ENCODE measurements at places on chromosomes 5 and 9.

DNA sequence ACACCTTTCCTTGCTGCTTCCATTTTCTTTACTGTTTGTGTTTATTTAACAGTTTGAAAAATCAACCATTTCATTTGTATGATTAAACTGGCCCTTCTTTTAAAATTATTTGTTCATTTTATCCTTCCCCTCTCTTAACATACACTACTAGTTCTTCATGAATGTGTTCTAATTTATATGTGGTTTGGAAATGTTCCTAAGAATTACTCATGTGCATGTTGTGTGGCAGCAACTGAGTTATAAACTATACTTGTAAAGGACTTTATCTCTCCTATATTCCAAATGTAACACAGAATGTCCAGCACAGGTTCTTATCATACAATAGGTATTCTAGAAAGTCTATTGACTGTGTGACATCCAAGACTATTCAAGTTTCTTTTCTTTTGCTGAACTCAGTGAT lies 358.2 kb upstream of the MEF2C start:
- no peak for DNase-seq

- DNase-seq, result no peak
Measured at GRCh38 chr9:133694686-133695085, 43.5 kb downstream of the SARDH start.

DNA sequence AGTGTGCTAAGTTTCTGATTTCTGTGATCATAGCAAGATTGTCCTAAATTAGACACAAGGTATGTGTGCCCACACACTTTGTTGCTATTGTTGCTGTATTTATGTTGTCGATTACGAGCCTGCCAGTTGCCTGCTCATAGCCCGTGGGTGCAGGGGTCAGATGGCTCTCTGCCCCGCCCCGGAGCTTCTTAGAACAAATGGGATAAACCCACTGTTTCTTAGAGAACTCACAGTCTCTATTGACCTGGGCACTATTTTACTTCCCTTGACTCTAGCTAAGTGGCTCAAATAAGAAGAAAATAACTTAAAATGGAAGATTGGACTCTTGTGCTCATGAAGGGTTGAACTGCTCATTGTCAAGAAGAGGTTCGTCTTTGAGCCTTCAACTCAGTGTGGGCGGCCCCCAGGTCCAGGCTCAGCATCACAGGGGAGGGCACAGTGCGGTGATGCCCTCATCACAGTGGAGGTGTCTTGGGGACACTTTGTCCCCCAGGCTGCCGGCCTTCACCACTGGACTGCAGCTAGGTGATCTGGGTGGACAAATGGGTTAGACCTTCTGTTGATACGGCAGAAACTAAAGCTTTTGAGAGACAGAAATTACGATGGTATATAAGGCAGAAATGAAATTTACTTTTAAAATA lies 155.5 kb downstream of the TENT4A start:
- DNase-seq, result no peak

DNA sequence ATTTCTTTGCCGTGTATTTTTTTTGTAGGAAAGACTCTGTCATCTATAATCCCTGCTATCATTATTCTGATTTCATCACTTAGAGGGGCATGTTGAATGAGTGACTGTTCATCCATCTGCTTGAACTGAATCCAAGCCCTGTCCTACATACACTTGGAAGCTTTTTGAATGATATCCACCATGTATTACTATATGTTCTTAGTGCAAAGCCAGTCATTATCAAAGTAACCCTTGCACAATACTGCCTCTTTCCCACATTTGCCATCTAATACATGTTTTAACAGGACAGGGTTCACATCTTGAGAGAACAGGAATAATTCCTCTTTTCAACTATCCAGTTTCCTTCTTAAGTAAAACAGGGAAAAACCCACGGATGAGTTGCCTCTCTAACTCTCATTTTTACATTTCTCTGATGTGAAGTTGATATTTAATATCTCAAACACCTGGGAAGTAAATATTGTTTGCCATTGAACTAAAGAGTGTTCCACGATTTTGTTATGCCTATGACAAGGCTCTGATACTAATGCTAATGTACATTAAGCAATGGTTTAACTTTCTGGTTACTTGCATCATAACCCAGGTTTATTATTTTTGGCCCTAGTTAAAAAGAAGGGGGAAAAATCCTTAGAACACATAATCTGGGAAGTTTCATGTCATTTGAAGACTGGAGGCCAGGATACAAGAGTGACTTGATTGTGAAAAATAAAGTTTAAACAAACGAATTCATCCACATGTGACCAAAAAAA lies 103.7 kb upstream of the TARS1 start:
- no peak for DNase-seq

DNA sequence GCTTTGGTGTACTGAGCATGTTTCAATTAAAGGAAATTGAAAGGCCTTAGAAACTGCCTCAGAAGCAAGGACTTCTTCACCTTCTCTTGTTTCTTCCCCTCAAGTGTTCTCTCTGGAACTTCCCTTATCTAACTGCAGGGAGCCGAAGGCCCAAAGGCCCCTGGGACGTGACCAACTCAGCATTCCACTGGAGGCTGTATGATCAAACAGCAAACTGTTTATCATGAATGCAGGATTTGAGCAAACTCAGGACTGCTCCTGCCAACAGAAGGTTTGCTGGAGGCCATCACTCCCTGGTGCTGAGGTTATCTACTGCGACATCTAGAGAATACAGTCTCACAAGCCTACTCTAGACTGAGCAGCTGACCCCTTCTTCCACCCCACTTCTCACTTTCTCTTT lies 4.8 kb upstream of the CDH10 start:
- no peak for DNase-seq

GRCh38 chr9:28925157-28925556 lies 1351.9 kb upstream of the C9orf72 start:
- DNase-seq, result no peak

DNA sequence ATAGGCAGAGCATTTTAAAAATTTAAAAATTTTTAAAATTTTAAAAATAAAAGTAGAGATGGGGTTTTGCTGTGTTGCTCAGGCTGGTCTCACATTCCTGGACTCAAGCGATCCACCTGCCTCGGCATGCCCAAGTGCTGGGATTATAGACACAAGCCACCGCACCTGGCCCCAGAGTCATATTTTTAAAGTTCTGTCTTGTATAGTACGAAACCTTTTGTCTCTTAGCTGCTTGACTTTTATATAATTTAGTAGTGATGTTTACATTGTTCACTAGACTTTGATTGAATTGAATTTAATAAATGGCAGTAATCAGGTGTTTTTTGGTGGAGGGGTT lies 31.0 kb downstream of the LRRTM2 start:
- no peak for DNase-seq

DNA sequence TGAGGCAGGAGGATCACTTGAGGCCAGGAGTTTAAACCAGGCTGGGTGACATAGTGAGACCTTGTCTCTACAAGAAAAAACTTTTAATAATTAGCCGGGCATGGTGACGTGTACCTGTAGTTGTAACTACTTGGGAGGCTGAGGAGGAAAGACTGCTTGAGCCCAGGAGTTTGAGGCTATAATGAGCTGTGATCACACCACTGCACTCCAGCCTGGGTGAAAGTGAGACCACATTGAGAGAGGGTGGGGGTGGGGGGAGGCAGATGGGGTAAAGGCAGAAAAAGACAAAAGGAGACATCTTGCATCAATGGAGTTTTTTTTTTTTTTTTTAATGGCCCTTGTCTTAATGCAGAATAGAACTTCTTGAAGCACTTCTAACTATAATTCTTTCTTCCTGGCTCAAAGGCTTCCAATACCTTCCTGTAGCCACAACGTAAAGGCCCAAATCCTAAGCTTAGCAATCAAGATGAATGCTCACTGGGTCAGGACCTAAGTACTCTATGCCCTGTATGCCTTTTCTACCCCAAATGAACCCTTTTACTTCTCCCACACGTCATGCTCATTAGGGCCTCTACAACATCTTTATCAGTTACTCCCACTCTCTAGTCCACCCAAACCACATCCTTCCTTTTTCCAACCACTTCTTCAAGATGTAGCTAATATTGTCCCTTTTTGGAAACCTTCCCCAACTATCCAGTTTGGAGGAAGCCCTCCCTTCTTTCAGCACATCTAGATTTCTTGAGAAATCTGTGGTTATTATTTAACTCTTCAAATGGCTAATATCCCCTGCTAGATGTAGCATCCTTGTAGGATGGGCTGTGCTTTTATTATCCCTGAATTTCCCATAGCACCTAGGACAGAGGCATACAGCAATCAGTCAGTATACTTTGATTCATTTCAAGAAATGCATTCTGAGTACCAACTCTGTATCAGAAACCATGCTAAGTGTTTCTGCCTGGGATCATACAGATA lies 40.8 kb downstream of the CSF2 start:
- no peak for DNase-seq

DNA sequence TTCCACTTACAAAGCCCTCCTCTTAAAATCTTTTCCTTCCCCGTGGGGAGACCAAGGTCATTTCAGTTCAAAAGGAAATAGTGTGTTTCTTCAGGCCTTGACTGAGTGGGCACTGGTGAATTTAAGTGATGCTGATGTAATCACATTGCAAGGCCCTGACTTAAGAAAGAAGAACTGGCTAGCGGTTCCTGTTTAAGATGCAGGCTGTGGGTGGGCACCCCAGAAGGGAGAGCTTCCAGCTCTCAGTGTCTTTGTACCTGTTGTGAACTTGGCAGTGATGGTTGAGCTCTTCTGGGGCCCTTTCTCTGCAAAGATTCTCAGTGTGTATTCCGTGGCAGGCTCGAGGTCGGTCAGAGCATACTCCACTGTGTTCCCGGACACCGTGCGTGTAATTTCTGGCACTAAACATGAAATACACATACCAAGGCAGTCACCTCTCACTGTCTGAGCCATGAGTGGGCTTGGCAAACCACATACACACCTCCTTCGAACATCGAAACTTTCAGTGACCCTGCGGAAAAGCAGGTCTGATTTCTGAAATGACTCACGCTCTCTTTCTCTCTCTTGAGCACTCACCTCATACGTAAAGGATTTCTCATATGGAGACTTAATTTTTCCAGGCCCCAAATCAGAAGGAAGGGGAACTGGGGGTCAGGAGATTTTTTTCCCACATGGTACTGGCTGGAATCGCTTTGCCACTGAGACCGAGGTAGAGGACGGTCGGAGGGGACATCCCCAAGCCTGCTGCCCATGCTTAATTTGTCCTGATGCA lies 81.9 kb downstream of the TNC start:
- no peak for DNase-seq

GRCh38 chr9:643966-644365 lies 197.5 kb upstream of the DMRT1 start:
- no peak for DNase-seq

GRCh38 chr5:10578869-10579268 lies 15.0 kb downstream of the ANKRD33B start:
- no peak for DNase-seq

GRCh38 chr5:95923918-95924544 lies 37.6 kb downstream of the ELL2 start:
- DNase-seq, result no peak

DNA sequence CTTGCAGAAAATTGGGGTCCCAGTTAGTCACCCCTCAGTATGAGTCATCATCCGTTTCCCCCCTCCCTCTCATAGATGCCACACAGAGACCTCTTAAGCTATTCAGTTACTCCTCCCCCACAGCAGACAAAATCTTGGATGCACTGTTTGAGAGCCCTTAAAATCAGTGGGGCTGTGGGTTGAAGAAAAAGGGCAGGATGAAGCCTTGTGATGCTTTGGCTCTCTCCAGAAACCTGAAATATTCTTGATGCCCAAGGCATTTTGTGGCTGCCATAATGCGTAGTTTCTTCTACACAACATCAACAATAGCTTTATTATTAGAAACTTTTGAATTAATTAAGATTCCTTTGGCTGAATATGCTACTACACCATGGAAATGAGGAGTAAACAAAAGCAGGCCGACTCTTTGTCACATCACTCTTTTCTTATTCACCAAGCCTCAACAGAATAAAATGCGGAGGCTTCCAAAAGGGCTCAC lies 133.8 kb downstream of the MRPS30 start:
- DNase-seq, result no peak

GRCh38 chr9:125915606-125916005 lies 168.4 kb downstream of the PBX3 start:
- DNase-seq, result no peak

DNA sequence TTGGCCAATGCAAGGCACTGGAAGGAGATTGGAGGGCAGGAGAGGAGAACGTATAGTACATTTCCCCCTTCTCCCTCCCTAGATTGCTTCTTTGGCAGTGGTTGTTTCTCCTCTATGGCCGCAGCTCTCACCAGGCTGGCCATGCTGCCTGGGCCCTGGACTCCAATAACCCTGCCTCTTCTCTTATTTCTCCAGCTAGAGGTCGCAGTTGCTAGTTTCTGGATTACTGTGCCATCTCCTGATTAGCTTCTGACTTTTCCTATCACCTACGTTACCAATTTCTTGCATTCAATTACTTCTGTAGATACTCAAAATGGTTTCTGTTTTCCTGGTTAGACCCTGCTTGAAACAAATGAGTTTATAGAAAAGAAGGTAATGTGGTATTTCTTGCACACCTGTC lies 2.4 kb upstream of the MACIR start:
- DNase-seq, result no peak

DNA sequence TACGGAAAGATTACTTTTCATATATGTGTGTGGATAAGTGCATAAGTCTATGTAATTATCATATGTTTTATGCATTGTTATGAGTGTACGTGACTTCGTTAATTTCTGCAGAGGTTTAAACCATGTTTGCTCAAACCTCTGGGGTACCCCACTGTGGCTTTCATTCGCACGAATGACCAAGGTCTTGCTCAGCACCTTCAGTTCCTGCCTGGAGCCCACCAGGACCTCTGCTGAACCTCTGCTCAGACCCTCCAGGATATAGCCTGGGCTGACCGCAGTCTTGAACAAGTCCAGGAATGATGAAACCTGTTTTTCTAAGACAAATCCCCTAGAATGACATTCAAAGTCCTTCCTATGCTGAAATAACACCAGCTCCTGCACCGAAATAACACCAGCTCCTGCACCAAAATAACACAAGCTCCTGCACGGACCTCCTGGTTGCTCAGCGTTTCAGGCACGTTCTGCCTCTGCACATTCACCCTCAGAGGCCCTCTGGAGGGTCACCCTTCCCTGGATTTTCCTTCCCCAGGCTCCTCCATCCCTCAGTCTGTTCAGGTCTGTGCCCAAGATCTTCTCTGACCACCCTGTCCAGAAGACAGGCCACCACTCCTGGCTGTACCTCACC lies 99.7 kb upstream of the BOD1 start:
- DNase-seq, result no peak

- no peak for DNase-seq
Measured at GRCh38 chr9:34562135-34562745, 27.3 kb downstream of the CNTFR start.

DNA sequence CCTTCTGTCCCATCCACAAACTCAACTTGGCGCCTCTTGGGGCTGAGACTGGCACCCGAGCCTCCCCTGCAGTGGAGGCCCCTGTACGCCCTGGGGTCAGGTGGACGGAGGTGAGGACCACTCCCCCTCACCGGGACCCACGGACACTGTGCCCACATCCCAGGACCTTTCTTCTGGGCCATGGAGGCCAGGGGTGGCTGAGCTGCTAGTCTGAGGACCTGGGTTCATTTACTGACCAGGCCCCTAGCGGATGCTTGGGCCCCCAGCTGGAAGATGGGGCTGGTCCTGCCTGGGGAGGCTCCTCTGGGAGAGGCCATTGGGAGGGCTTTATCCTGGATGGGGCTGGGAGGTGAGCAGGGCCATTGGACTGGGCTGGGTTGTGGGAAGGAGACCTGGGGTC lies 16.9 kb upstream of the SLC6A19 start:
- DNase-seq, result no peak

Data from stimulated activated CD8-positive, alpha-beta memory T cell treated with anti-CD3 and anti-CD28 coated beads, Interleukin-4, amount 100 ng/mL, for 1 hour (primary cell).